Lung (tissue), 17 donors: ENCODE measurements at places on chromosomes 11 and 22.

GRCh38 chr22:38153821-38154562 is 27.6 kb downstream of the PLA2G6 start:
- no peak for DNase-seq

GRCh38 chr11:65308281-65308891 is 6.3 kb upstream of the CDC42EP2 start:
- DNase-seq = peak; percentile 69

DNA sequence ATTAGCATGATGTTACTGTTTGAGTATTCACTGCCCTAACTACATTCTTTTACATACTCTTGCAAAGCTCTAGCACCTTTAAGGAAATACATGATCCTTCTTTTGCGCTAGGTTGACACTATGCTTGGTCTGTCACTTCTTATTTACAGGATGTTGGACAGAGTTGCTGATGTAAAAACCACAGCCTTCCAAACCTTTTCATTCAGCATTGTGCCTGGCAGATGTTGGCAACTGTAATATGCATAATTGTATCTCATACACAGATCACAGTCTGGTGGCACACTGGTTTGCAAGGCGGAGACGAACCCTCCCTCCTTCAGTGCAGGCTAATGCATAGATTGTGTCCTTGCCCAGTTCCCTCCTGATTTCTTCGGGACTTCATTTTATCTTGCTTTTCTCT is 224.1 kb downstream of the SNX19 start:
- DNase-seq = no peak

DNA sequence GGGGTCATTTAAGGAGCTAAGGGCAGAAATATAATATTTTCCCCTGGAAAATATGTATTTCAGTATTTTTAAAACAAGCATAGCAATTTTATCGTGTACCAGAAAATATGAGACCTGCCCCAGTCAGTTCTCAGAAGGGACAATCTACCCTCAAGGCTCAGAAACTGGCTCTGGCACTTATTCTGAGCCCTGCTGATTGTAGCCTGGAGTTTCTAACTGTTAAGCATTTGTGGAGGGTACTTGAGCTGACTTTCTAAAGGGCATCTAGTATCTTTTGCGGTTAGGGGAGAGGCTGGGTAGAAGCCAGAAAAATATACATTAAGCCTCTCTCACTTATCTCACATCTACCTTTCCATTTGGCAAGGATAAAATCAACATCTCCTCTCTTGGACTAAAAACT is 71.3 kb upstream of the FSHB start:
- peak; percentile 73 for DNase-seq

DNA sequence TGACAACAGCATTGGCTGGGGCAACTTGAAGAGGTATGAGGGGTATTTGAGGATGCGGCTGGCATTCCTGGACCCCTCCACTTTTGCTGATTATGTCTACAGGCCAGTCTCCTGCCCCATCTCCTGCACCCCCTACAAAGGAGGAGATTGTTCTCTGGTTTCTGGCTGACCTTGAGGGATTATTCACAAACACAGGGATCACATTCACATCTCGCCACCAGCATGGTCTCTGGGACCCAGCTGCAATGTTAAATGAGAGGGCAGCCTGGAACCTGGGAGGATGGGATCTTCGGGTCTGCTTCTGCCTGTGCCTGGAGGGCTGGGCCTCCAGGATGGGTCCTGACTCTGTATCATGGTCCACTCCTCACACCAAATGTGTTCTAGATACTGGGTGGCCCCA is 32.8 kb upstream of the MYEOV start:
- DNase-seq = no peak

DNA sequence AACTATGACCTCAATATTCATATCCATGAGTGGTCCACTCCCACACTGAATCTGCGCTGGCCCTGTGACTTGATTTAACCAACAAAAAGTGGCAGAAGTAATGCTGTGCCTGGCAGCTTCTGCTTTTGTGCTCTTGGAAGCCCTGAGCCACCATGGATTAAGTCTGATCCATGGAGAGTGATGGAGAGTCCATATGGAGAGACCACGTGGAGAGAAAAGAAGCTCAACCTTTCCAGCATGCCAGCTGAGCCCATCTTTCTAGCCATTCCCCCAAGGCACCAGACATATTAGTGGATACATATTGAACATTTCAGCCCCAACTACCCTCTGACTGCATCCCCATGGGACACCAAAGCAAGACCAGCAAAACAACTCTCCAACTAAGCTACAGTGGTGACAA is 16.0 kb downstream of the LRRC55 start:
- DNase-seq = no peak

DNA sequence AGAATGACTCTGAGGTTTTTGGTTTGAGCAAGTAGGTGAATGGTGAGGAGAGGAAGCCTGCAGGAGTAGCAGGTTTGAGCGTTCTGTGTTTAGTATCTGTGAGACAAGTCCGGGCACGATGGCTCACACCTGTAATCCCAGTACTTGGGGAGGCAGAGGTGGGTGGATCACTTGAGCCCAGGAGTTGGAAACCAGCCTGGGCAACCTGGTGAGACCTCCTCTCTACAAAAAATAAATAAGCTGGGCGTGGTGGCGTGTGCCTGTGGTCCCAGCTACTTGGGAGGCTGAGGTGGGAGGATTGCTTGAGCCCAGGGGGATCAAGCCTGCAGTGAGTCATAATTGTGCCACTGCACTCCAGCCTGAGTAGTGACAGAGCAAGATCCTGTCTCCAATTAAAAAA is 9.7 kb upstream of the CENATAC start:
- no peak for DNase-seq

GRCh38 chr11:65491614-65492386 is 7.0 kb upstream of the MALAT1 start:
- DNase-seq = peak; percentile 78

DNA sequence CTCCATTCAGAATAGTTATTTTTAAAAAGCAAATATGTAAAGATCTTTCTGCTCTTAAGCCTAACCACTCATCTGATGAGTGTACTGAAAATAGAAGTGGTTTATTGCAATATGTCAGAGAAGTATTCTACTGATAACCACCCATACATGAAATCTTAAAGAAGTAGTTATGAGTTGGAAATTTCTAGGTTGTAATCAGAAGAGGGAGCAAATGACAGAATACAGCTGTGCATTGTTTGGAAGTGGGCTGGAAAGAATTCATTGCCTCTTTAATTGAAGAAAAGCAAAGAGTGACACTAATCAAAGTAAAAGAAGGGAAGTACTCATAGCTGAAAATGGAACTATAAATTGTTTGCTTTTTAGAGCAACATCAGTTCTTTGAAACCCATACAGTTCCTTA is 39.4 kb downstream of the FDX1 start:
- peak; percentile 90 for DNase-seq

- no peak for DNase-seq
Observed at GRCh38 chr22:36084717-36085116, 56.1 kb upstream of the RBFOX2 start.

DNA sequence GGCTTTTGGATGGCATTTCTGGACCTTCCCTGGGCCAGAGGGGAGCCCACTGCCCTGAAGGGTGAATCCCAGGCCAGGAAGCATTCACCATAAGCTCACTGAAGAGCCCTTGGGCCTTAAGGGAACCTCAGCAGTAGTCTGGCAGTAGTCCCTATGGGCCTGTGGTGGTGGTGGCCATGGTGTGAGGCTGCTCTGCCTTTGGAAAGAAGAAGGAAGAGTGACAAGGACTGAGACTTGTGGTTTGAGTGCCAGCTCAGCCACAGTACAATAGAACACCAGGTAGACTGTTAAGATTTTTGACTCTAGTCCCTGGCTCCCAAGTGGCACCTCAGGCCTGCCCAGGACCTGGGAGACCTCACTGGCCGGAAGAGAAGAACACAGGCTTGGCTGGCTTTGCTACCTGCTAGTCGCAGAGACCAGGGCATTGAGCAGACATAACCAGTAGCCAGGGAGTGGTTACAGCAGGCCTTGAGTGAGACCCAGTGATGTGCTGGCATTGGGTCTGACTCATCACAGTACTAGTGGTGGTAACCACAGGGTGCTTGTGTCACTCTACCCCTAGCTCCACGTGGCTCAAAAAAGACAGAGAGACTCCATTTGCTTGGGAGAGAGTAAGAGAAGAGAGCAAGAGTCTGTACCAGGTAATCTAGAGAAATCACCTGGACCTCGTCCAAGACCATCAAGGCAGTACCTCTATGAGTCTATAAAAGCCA is 259.8 kb upstream of the BLID start:
- no peak for DNase-seq

GRCh38 chr22:44583061-44583760 is 85.2 kb upstream of the RTL6 start:
- no peak for DNase-seq

DNA sequence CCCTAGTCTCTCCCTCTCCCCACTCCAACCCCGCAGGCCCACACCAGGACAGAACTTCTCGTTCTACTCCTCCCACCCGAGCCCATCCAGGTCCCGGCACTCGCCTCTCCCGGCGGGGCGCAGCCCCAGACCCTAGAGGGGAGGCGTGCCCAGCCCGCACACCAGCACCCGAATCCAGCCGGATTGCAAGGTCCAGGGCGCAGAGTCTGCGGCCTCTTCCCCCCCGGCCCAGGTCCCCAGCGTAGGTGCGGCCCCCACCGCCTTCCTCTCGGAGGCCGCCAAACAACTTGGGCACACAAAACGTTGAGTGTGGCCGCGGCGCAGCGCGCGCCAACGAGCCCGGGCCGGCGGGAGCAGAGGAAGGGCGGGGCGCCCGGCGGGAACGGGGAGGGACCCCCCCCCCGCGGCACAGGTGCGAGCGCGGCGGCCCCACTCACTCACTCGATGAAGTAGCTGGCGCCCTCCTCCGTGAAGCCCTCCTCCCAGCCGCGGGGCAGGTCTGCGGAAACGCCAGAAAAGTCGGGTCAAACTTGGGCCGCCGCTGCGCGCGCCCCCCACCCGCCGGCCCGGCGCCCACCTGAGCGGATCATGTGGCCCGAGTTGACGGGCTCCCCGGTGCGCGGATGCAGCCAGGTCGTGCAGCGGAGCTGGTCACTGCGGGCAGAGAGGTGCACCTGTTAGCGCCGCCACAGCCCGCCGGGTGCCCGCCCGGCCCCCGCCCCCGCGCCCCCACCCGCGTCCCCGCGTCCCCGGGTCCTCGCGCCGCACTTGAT is 480 bp downstream of the PLEKHA7 start:
- DNase-seq = peak; percentile 45

GRCh38 chr11:110691926-110692325 is 20.3 kb downstream of the ARHGAP20 start:
- DNase-seq = no peak

- no peak for DNase-seq
Observed at GRCh38 chr11:73270855-73271477, 1.2 kb upstream of the P2RY6 start.

GRCh38 chr11:61082062-61082870 is 20.0 kb upstream of the CD5 start:
- DNase-seq = no peak

GRCh38 chr11:1953489-1954266 is 6.5 kb downstream of the MRPL23 start:
- DNase-seq = no peak
